Activated CD4-positive, alpha-beta T cell treated with anti-CD3 and anti-CD28 coated beads, Interleukin-2, amount 10 ng/mL, durations not matched to agents 24 days and 14 days (primary cell): ENCODE measurements at places on chromosomes 5 and 9. TPM values are rescaled to one million over a fixed set of nuclear protein-coding genes. Genes with fewer than 3 reads are reported as not detected.

DNA sequence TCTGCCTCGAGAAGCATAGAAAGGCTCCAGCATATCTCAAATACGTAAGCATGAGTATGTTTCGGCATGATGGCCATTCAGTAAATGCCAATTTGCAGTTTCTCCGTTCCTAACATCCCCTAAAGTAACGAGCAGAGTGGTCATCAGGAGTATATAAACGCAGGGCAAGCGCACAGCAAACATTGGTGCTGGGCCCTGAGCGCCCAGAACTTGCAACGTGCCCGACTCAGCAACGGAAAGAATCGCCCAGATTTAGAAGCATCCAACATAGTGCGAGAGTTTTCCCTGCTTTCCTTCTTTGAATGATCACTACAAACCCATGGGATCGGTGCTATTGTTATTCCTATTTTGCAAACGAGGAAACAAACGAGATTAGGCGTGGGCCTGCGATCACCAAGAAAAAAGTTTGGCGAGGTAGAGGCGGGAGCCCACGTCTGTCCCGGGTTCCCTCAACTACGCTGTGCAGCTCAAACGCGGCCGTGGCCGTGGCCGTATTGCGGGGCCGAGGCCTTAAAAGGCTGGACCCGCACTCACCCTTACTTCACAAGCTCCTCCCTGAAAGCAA, 505 bp downstream of the RPS14 start:
- H3K36me3 ChIP-seq: peaks cover 54% of the 10 kb centered on the region
- no peak for DNase-seq
- no peaks in the 10 kb centered on the region for H3K27me3 ChIP-seq
- peaks cover 24% of the 10 kb centered on the region for H3K4me1 ChIP-seq
- peak overlapping the region; percentile 93 for H3K4me3 ChIP-seq

- H3K4me3 ChIP-seq: no peak overlapping the region
- H3K27me3 ChIP-seq: peaks cover 10% of the 10 kb centered on the region
- DNase-seq: no peak
- no peak overlapping the region for H3K27ac ChIP-seq
- no peaks in the 10 kb centered on the region for H3K36me3 ChIP-seq
These were observed 12.9 kb upstream of the WDR38 start for GRCh38 chr9:124840300-124840833.

GRCh38 chr5:54832045-54832444, 153.3 kb downstream of the ESM1 start:
- H3K4me1 ChIP-seq: peaks cover 13% of the 10 kb centered on the region
- H3K27me3 ChIP-seq: peaks cover 28% of the 10 kb centered on the region
- no peak overlapping the region for H3K4me3 ChIP-seq
- no peak overlapping the region for H3K27ac ChIP-seq

Gene PCDHGA7
- total RNA-seq: 0.05 and 0.23 TPM in 2 replicates

- DNase-seq: no peak
- H3K36me3 ChIP-seq: peaks cover 45% of the 10 kb centered on the region
- peaks cover 2% of the 10 kb centered on the region for H3K4me1 ChIP-seq
- H3K27ac ChIP-seq: no peak overlapping the region
These were observed 38.5 kb downstream of the DDX31 start for GRCh38 chr9:132631280-132631679.

Gene NUDT12
- total RNA-seq: 1.8 and 2.4 TPM in 2 replicates

Gene CAVIN4
- 0.19 and 0.21 TPM in 2 replicates for total RNA-seq
